ENCODE measurements at places on chromosomes 5 and 9.

DNA sequence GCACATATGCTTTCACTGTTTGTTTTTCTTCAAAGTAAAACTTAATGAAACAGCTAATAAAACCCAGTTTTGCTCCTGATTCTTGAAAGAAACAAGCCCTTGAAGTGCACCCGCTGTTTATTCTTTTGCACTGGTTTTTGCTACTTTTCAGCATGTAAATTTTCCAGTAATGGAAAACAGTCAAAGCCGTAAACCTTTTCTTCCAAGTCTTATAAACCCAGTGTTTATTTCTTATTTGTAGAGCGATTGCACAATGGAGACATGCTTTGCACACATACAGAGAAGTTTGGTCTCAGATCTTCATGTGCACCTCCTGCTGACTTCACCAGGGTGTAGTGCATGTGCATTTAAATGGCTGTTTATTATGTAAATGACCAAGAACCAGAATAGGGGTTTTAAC, 51.8 kb downstream of the ATG10 start:
- DNase-seq = no peak

GRCh38 chr5:9681706-9682105, 51.6 kb upstream of the TAS2R1 start:
- DNase-seq = no peak

DNA sequence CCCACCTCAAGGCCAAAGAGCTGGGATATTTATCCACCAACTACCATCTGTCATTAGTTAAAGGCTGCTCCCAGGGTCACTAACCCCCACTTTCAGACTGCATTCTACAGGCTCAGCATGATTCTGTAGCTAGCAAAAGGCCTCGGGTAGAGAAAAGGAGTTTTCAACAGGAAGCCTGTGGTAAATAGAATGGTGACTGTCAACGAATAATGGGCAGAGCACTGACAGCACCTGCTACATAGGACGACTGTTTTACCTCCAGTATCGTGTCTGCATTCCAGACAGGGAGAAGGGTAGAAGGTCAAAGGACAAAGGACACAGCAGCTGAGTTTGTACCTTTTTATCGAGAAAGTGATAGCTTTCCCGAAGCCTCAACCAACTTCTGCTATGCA, 20.3 kb downstream of the MFAP3 start:
- DNase-seq = no peak

DNA sequence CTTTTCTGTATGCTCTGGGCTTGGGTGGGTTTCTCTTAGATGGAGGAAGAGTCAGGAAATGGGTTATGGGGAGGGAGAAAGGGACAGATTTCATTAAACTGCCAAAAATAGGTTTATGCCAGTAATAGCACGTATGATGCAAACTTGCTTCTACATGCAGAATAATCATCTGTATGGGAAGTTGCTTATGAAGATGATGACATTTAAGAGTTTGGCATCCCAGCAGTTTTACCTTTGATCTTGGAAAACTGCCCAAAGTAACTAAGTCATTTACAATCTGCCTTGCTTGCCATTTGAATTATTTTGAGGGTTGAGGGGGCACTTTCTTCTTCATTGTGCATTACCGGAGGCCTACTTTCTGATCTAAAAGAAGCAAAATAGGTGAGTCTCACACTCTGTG, 282.9 kb upstream of the ANKRD55 start:
- no peak for DNase-seq

DNA sequence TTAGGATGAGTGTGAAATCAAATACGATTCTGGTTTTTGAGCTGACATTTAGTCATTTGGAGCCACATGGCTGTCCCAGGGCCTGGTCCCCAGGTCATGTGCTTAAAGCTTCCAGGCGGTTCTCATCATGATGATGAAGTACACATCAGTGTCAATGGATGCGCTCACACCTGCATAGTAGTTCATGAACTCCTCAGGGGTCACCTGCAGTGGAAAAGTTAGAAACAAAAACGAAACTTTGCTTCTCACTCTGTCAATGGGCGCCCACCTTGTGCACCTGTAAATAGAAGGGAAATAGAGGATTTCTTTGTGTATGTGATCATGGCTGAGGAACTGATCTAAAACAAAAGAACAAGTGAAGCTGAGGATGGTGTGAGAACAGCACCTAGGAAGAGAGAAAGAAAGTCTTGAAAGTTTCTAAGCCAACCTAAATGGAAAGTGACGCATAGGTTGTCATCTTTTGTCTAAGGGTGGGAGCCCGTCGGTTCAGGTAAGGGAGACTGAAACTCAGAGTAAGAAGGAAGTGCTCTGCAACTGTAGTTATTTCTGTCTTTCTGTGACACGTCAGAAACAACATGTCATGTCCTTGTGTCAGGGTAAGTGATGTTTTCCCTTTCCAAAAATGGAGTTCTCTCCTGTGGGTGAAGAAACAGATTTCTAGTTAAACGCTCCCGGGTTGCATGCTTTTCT, 33.8 kb downstream of the CAPSL start:
- no peak for DNase-seq

GRCh38 chr5:170117736-170118135, 12.0 kb downstream of the FOXI1 start:
- DNase-seq = no peak

- DNase-seq = no peak
Observed at GRCh38 chr5:140295414-140295813, 7.5 kb downstream of the PFDN1 start.

- DNase-seq = no peak
Observed at GRCh38 chr9:132241483-132241839, 79.6 kb downstream of the NTNG2 start.

- no peak for DNase-seq
Observed at GRCh38 chr9:129089246-129089645, 8.3 kb downstream of the DOLPP1 start.

GRCh38 chr9:110317911-110318310, 19.8 kb downstream of the TXNDC8 start:
- no peak for DNase-seq

- DNase-seq = no peak
Observed at GRCh38 chr5:177365845-177366527, 8.3 kb downstream of the RGS14 start.
